SIG-M5 (cell line): ENCODE measurements at places on chromosomes 12 and 14.

DNA sequence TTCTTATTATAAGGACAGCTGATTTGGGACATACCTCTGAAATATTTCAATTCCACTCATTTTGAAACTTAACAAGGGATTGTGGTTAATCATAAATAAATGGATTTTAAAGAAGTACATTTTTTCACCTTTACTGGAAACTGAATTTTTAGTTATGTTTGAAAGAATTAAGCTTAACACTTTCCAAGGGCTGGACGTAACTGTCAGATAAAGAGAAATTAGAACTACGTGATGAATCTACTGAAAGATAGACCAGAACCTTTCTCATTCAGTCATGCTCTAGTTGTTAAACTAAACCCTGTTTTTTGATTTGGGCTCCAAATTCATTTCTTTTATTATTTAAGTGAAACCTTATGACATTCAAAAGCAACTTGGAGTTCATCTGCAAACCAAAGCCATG is 1892.1 kb upstream of the SEL1L start:
- DNase-seq: no peak

GRCh38 chr12:118126119-118126757 is 9.7 kb upstream of the PEBP1 start:
- no peak for DNase-seq

DNA sequence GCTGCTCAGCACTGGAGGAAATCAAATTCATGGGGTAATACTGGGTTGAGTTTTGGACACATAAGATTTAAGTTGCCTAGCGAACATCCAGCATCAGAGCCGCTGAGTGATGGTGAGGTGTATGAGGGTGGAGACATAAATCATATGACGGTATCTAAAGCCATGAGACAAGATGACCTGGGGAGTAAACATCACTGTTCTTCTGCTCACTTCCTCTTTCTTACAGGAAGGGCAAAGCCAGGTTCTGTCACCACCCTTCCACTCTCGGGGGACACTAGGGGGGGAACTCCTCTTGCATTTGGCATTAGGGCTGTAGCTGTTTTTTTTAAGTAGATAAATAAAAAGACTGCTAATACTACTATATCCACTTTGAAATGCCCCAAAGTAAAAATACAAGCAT is 24.0 kb downstream of the PRDM4 start:
- DNase-seq: no peak

GRCh38 chr12:101570047-101570446 is 24.7 kb upstream of the MYBPC1 start:
- no peak for DNase-seq

DNA sequence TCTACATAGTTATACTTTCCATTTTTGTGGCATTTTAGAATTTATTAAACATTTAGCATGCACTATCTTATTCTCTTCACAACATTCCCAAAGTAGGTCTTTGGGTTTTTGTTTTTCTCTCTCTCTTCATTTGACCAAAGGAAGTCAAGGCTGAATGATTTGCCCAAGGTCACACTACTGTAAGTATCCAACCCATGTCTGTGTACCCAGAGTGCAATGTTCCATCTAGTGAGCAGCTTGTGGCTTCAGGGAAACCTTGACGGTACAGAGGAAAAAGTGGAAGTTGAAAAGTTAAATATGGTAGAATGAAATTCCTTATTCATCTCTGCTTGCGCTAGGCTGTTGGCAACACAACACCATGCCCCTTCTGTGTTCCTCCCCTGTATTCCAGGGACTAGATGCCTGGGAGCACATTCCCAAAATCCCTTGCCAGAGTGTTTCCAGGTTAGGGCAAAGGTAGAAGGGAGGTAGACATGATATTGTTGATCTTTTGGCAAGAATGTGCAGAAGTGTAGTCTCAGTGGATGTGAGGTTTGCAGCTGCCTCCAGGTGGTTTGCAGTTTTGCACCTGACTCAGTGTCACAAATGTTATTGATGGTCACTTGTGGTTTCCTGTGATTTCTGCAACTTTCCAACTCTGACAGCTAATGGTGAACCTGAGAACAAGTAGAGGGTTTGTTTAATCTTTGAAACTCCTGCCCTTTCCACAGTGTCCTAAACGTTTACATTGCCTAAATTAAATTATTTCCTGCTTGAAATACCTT is 196.7 kb downstream of the RMST start:
- no peak for DNase-seq

DNA sequence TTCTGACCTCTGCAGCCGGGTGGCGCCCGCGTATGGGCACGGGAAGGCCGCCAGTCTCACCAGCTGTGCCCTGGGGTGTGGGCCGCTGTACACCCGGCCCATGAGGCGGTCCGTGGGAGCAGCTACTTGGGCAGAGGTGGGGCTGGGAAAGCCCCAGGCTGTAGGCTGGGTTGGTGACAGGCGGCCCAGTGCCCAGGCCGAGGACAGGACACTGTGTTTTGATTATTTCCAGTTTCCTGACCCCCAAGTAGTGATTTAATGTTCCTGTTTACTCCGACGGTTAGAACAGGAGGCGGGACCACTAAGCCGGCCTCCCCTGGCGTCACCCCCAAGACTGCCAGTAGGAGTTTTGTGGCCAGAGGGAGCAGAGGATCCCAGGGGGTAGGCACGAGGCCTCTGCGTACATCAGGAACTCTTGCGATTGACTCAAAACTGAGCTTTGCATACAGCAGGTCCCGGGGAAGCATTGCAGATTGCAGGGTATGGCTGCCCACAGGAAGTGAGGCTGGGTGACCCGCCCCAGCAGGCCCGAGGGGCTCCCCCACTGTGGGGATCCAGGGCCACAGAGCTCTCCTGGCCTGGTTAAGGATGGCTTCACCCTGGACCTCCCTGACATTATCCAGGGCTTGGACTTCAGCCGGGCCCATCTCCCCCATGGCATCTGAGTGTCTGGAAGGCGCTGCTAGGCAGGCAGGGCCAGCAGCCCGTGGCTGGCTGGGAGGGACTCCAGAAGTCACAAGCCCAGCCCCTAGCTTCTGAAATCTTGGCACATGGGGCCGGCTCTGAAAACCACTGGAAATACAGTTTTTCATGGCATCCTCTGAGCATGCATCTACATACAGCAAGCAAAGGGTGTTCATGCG is 42.5 kb upstream of the DIO3 start:
- no peak for DNase-seq

GRCh38 chr12:123934829-123935228 is 37.8 kb downstream of the CCDC92 start:
- DNase-seq: no peak

- DNase-seq: no peak
Measured at GRCh38 chr14:103735022-103735421, 19.4 kb downstream of the ZFYVE21 start.

- no peak for DNase-seq
Measured at GRCh38 chr12:87802721-87803011, 226.5 kb downstream of the C12orf50 start.

GRCh38 chr14:93857081-93857480 is 68.8 kb upstream of the PRIMA1 start:
- no peak for DNase-seq

DNA sequence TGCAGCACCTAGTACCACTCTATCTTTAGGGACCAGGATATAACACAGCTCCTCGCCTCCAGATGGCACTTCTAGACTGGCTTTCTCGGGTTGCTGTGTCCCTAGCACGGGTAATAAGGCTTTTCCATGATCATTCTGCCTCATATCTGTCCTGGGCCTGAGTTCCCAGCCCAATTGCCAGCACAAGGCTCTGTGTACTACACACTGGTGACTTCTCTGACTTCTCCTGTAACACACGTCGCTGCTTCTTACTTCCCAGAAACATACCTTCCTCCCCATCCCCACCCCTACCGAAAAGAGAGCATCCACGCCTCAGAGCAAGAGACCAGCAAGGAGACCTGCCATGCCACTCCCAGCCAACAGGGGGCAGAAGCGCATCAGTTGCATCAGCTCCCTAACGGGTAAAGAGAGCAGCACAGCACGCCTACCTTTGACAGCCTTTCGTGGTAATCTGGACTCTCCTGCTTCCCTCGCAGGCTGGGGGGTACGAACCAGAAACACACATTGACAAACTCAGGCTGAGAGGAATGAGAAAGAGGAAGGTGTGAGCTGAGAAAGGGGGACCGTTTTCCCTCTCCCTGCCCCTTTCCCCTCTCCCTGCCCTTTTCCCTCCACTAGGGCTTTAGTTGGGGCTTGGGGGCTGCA is 21.2 kb upstream of the ZNF740 start:
- peak; percentile 9 for DNase-seq
